ENCODE measurements at places on chromosomes 1 and 21. TPM values are rescaled to one million over a fixed set of nuclear protein-coding genes. Genes with fewer than 3 reads are reported as not detected.

The OR2T33 gene
- polyA plus RNA-seq, result not detected

The PCP4L1 gene
- not detected for polyA plus RNA-seq

The SLC1A7 gene
- polyA plus RNA-seq, result 0.03 TPM

The IVL gene
- not detected for polyA plus RNA-seq

The KCTD3 gene
- 15.7 TPM for polyA plus RNA-seq

The IFNLR1 gene
- 2.3 TPM for polyA plus RNA-seq

The SH3BGR gene
- 4.4 TPM for polyA plus RNA-seq

The CFHR2 gene
- polyA plus RNA-seq, result not detected

The TSPAN2 gene
- 4.3 TPM for polyA plus RNA-seq

The NEXN gene
- polyA plus RNA-seq, result 44.6 TPM

The GPR153 gene
- polyA plus RNA-seq, result 3.7 TPM

The MMEL1 gene
- 7.0 TPM for polyA plus RNA-seq

The TEX38 gene
- not detected for polyA plus RNA-seq

The HES5 gene
- not detected for polyA plus RNA-seq

The ETNK2 gene
- 9.0 TPM for polyA plus RNA-seq

The ATP1A4 gene
- polyA plus RNA-seq, result 0.54 TPM

The CELA3B gene
- 1.2 TPM for polyA plus RNA-seq

The PCAT6 gene
- polyA plus RNA-seq, result 1.8 TPM

The IL20 gene
- polyA plus RNA-seq, result 1.7 TPM

The ZNF648 gene
- not detected for polyA plus RNA-seq

The FCGR3A gene
- 40.6 TPM for polyA plus RNA-seq

The CD1E gene
- 0.05 TPM for polyA plus RNA-seq

The BSND gene
- polyA plus RNA-seq, result 0.02 TPM

The CYP4A11 gene
- 0.03 TPM for polyA plus RNA-seq

The PPIAL4G gene
- not detected for polyA plus RNA-seq

The MYOM3 gene
- polyA plus RNA-seq, result 0.33 TPM

The TAS1R1 gene
- polyA plus RNA-seq, result not detected

The ECM1 gene
- 2.7 TPM for polyA plus RNA-seq

The SLX9 gene
- polyA plus RNA-seq, result 24.6 TPM

The OR4F16 gene
- polyA plus RNA-seq, result not detected

The OR2T29 gene
- polyA plus RNA-seq, result not detected

The KRTAP21-2 gene
- polyA plus RNA-seq, result not detected

The LMX1A gene
- 0.79 TPM for polyA plus RNA-seq

The APH1A gene
- 81.4 TPM for polyA plus RNA-seq

The GPR137B gene
- 1.6 TPM for polyA plus RNA-seq

The STXBP3 gene
- polyA plus RNA-seq, result 15.9 TPM

The PRRC2C gene
- 20.0 TPM for polyA plus RNA-seq

The KIRREL1 gene
- polyA plus RNA-seq, result 41.1 TPM

The ETV3L gene
- not detected for polyA plus RNA-seq

The FCRL5 gene
- 0.24 TPM for polyA plus RNA-seq

The CD48 gene
- polyA plus RNA-seq, result 12.7 TPM

The PLXNA2 gene
- polyA plus RNA-seq, result 48.7 TPM
